ENCODE measurements at places on chromosomes 7 and 10.
A peak's percentile ranks its signal among the peaks of the same experiment; 100 is the strongest.

GRCh38 chr10:51159841-51160240 is 85.6 kb downstream of the PRKG1 start:
- DNase-seq: peak; percentile 13

DNA sequence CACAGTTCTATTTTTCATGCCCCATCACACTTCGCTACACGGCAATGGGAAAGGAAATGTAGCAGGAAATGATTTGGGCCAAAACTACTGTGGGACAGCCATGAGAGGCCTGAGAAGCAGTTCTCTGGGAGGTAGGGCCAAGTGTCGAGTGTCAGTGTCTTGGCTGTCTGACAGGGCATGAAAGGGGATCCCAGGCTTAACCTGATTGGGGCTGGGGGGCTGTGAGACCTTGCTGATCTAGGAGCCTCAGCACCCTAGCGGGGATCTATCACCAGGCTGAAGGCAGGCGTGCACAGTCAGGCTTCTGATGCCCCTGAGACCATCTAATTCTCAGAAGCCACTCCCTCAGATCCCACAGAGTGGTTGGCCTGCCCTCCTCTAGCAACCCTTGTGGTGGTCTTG is 58.2 kb upstream of the SLC25A13 start:
- DNase-seq: no peak

DNA sequence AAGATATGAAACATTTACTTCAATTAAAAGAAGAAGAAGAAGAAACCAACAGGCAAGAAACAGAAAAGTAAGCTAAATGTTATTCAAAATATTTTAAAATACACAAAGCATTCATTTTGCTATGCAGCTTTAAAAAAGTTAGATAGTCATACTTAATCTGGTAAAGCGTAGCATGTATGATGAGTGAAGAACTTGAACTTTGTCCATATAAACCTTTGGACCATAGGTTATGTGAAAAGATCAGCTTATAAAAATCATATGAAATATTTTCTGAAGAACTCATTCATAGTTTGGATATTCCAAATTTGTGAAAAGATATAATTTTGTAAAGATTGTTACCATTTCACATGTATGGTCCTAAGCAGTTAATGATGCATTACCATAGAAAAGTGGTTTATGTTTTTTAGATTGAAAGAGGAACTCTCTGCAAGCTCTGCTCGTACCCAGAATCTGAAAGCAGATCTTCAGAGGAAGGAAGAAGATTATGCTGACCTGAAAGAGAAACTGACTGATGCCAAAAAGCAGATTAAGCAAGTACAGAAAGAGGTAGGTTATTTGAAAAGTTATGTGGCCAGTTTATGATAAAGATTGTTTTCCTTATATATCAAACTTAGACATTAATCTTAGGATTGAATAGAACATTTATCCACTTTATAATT is 37.3 kb downstream of the KIF20B start:
- peak; percentile 8 for DNase-seq

DNA sequence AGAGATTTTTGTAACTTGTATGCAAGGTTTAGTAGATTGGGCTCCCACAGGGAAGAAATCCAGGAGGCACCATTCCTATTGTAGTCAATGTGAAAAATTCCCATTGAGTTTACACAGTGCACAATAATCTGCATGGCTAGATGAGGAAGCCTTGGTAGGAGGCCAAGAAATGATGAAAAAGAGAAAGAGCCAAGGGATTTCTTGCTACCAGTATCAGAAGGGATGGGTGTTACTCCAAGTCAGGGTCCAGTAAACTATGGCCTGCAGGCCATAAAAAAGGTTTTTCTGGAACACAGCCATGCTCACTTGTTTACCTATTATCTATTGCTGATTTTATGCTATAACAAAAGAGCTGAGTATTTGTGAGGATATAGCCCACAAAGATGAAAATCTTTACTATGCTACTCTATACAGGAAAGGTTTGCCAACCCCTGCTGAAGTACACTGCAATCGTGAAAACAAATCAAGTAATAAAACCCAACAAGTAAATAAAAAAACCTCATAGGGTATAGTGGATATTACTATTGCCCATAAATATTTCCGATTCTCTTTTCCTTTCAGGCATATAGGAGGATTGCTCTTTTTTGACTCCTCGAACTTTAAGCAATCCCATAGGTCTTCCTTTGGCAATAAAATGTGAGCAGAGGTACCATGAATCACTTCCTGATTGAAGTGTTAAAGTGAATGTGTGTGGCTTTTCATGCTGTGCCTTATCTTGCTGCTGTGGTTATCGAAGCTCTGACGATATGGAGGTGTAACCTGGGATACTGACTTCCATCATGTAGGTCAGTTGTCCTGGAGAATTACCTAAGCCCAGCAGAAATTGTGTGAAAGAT is 256.3 kb upstream of the MAGI2 start:
- peak; percentile 83 for DNase-seq

GRCh38 chr7:90584378-90584777 is 11.7 kb upstream of the CDK14 start:
- DNase-seq: no peak

DNA sequence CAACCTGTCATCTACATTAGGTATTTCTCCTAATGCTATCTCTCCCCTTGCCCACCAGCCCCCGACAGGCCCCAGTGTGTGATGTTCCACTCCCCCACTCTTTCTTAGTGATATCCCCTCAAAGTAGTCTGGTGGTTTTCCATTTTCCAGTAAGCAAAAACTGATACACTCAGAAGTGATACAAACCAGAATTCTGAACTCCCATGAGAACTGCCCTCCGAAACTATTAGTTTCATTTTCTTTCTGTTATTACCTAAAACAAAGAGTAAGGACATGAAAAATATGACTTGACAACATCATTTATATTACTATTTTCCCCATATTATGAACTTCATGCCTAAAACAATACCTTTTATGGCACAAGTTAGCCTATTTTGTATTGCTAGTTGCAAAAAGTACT is 175.0 kb downstream of the OTUD1 start:
- DNase-seq: no peak

DNA sequence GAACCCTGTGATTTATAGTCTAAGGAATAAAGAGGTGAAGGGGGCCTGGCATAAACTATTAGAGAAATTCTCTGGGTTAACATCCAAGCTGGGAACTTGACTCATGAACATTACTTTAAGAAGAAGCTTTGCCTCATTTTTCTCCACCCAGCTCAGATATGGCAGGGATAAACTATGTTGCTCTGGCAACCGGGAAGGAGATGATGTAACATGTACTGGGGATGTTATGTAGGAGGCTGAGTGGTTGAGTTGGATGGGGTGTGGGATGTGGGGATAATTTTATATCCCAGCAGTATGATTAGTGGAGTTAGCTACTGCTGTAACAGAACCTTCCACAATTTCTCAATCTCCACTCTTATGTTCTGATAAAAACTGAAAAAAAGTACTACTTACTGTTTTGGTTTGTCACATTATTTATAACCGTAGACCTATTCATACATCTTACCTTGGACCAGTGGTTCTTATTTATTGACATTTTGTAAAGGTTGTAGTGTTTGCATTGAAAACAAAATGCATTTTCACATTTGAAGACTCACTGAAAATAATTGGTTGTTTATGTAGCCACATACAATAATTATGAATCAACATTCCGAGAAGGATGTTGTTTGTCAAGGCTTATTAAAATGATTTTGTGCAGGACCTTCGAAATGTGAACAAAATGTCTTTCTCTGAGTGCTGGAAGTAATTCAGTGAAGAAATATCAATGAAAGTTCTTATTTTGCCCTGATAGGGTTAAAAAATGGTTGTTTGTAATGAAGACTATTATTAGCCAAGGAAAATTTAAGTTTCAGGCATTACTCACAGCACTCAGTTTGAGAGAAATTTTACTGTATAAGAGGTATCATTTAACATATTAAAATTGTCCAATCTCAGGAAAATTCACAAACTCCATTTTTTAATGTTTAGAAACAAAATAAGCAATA is 1.3 kb downstream of the OR2F2 start:
- DNase-seq: peak; percentile 87

DNA sequence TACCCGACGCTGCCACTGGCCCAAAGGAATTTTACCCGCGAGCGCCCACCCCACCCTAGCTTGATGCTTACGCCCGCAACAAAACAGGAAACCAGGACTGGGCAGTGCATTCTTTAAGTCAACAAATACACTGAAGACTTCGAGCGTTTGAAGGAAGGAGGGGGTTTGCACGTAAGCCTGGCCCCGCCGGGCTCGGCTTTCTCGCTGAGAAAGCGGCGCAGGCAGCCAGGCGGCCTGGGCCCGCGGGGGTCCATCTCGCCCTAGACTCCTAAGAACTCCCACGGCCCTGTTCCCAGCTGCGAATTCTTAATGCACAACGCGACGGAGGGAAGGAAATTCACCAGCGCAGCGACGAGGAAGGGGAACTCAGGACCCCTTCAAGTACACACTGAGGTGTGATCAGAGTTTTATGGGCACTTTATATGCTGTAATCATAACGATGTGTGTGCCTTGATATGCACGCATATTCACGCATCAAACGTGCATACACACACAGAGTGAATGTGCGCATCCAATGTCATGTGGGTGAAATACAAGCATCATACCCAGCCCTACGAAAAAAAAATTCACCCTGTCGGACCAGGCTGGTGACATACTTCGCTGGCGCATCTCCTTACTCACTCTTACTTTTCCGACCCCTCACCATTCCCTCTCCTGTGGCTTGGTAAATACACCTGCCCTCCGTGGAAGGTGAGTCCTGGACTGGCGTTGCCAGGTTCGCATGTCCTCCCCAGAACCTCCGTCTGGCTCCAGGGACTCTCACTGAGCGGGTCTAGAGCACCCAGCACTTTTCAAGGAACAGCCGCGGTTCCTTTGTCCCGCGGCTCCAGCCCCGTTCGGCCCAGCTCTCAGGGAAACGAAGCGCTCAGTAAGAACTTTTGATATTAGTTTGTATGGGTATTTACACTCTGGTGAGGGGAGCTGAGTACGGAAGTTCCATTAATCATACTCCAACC is 5.7 kb upstream of the HOXA13 start:
- DNase-seq: no peak

GRCh38 chr10:63241841-63242281 is 108.7 kb downstream of the NRBF2 start:
- DNase-seq: no peak

DNA sequence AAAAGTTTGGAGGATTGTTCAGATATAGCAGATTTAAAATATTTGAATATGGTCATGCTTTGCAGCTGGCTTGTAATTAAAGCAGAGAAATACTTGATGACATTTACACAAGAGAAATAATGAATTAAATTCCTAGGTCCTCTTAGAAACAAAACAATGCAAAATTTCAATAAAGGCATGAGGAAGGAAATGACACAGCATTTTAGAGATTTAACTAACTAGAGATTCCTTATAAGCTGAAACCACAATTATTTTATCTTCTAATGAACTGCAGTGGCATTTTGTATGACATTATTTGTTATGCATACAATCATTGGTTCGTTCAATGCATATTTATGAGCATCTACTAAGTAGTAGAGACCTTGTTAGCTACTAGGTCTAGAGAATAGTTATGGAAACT is 490.9 kb downstream of the ZWINT start:
- DNase-seq: no peak

- DNase-seq: no peak
These were observed 89.8 kb downstream of the UNCX start for GRCh38 chr7:1322240-1323110.

- peak; percentile 64 for DNase-seq
These were observed 77.4 kb downstream of the DLG5 start for GRCh38 chr10:77849039-77849664.

GRCh38 chr7:99124236-99124635 is 19.7 kb downstream of the SMURF1 start:
- DNase-seq: no peak

DNA sequence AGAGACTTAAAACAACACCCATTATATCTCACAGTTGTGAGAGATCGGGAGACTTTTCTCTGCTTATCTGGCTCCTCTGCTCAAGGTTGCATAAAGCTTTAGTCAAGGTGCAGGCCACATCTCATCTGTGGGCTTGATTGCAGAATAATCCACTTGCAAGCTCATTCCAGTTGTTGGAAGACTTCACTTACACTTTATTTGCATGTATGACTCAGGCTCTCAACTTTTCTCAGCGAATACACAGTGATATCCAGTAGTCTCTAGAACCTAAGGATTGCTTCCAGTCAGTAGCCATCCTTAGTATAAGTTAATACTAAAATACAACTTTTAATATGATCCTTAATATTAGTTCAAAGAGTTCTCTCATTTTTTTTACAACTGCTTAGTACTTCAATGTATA is 435.5 kb upstream of the NRG3 start:
- DNase-seq: no peak

DNA sequence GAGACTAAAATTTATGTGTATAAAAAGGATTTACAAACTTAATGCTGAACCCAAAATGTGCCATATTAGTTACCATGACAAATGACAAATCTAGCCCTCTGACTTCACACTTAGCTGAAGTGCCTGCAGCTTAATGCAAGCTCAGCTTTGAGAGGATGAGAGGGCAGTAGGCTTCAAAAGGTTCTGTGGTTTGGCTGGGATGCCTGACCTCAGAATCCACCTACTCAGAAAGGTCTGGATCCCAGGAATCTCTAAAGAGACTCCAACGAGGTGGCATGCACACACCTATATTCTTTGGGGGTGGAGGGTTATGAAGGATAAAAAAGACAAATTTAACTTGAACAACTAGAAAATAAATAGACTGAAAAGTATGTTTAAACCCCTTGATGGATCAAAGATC is 213.4 kb downstream of the TAX1BP1 start:
- no peak for DNase-seq

DNA sequence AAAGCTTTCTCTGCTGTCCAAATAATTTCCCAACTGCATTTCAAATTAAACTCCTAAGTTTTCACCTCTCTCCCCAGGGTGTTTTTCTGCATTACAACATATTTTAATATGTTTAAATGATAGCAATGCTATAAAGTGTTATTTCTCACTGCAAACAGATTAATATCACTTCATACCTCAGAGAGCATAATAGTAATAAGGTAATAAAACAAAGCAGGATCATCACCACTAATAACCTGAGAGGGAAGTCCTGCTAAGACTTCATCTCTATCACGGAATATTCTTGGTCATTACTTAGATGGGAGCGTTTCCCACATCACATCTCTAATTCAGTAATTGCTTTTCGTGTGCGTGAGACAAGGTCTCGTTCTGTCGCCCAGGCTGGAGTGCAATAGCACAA is 168.8 kb downstream of the PARD3 start:
- DNase-seq: no peak

GRCh38 chr7:88545663-88546062 is 213.8 kb upstream of the ZNF804B start:
- no peak for DNase-seq

DNA sequence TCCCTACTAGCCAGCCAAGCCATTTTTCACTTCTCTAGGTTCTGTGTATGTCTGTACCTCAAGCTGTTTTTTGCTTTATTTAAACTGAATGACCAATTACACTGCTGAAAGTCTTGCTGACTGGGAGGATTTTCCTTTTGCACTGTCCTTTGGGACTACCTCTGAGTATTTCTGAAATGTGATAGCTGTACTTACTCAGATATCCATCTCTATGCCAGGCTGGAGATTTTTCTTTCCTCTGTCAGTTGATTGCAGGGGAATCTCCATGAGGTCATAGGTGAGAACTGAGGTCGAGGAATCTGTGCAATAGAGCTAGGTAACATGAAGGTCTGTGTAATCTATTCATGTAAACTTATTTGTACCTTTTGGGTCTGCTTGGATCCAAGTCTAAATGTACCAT is 38.9 kb upstream of the ANKRD1 start:
- peak; percentile 34 for DNase-seq

GRCh38 chr10:31399171-31399570 is 80.2 kb downstream of the ZEB1 start:
- no peak for DNase-seq

- DNase-seq: peak; percentile 16
These were observed 94.2 kb downstream of the MTPAP start for GRCh38 chr10:30254926-30255325.

Data from choroid plexus epithelial cell (primary cell).